ENCODE measurements at places on chromosomes 11 and 22.
A peak's percentile ranks its signal among the peaks of the same experiment; 100 is the strongest.

- DNase-seq, result peak; percentile 60
Measured at GRCh38 chr22:45435544-45436139, 22.1 kb downstream of the RIBC2 start.

DNA sequence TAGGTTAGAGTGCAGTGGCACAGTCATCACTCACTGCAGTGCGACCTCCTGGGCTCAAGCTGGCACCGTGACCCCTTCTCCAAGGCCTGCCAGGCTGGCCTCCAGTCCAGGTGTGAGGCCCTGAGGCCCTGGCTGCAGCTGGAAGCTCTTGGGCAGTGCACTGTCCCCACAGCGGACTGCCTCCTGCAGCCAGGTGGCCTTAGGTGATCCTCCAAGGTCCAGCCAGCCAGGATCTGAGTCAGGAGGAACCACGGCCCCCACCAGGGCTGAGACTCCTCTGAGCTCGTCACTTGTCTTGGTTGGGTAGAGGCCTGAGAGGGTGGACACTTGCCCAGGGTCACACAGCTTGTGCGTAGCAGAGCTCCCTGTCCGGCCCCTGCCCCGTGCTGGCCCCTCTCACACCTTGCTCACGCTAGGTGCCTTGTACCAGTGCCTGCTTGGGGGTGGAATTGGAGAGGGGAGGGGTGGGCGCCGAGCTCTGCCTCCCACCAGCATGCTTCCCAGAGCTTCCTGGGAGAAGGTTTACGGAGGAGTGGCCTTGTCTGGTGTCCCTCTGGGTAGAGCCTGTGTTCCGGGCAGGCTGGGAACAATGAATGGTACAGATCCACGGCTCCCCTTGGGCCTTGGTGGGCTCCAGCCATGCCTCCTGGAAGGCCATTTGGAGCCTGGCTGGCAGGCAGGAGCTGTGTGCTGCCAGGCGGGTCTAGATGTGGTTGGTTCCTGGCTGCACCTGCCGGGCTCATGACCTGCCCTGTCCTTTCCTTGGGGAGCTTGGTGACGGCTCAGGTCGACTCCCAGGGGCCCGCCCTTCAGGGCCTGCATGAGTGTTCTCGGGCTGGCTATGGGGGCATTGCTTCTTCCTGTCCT, 20.6 kb downstream of the KCNQ1 start:
- no peak for DNase-seq

DNA sequence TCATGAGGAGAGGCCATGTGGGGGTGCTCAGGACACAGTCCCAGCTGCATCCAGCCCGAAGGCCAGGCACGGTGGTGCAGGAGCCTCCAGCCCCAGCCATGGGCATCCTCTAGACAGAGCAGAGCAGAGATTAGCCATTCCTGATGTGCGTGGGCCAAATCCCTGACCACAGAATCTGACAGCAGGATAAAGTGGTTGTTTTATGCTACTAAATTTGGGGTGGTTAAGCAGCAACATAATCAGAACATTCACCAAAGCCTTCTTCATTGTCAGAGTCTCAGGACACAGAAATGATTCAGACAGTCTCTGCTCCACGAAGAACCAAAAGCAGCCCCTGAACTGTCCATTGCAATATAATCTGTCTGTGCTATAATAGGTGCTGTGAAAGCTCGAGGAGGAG, 19.7 kb downstream of the RASD2 start:
- no peak for DNase-seq

DNA sequence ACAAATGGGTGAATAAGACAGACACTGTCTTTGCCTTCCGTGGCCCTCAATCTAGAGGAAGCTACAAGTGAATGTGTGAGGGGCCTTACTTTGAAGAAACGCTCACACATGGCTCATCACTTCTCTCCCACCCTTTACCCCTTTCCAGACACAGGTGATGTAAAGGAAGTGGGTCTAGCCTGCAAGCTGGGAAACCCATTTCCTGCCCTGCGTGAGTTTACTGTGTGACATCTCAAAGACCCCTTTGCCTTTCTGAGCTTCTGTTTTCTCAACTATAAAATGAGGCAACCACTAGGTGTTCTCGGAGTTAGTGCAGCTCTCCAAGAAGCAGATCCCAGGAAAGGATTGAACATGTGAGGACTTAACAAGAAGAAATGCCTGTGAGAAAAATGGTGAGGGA, 43.1 kb upstream of the LMO2 start:
- no peak for DNase-seq

GRCh38 chr22:19477321-19478044, 1.5 kb downstream of the UFD1 start:
- no peak for DNase-seq

- no peak for DNase-seq
Measured at GRCh38 chr22:20151276-20151588, 377 bp upstream of the CCDC188 start.

- no peak for DNase-seq
Measured at GRCh38 chr22:23909296-23909898, 15.2 kb downstream of the MIF start.

GRCh38 chr11:16924826-16925560, 89.2 kb downstream of the PLEKHA7 start:
- DNase-seq, result peak; percentile 78

- DNase-seq, result no peak
Measured at GRCh38 chr11:91608677-91609076, 615.9 kb upstream of the FAT3 start.

- DNase-seq, result no peak
Measured at GRCh38 chr22:20053407-20054033, 26.5 kb upstream of the DGCR8 start.

- DNase-seq, result no peak
Measured at GRCh38 chr11:122248939-122249338, 132.9 kb upstream of the BLID start.

DNA sequence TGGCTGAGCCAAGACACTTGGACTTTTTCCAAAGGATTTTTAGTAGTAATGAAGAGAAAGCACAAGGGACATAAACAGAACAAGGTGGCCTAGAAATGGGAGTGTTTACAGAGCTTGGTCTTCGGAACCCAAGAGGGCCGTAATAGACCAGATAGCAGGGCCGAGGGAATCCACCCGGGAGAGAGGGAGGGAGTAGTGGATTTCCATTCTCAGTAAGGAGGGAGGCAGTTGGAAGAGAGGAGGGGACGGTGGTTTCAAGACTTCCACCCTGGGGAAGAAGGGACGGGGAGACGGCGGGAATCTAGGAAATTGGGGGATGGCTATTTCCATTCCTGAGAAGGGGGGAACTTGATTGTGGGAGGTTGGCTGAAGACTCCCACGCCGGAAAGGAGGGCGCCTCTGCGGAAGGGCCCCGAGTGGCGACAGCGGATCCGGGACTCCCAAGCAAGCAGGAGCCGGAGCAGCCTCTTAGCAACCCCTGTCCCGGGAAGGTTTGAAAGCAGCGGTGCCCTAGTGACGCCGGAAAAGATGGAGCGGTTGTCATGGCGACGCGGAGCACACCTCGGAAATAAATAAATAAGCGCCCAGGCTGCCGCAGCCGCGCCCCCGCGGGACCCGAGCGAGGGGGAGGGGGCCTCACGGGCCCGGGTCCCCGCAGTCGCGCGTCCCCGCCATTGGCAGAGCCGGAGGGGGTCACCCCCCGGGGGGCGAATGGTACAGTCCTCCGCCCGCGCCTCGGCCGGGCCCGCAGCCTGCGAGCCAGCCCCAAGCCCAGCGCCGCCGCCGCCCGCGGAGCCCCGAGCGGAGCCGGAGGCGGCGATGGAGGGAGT, 31.6 kb downstream of the EIF3F start:
- no peak for DNase-seq

GRCh38 chr11:127259102-127259501, 258.5 kb upstream of the KIRREL3 start:
- DNase-seq, result no peak

- DNase-seq, result no peak
Measured at GRCh38 chr11:117328375-117329010, 839 bp downstream of the CEP164 start.

GRCh38 chr11:70630816-70631623, 232.7 kb downstream of the CTTN start:
- no peak for DNase-seq

DNA sequence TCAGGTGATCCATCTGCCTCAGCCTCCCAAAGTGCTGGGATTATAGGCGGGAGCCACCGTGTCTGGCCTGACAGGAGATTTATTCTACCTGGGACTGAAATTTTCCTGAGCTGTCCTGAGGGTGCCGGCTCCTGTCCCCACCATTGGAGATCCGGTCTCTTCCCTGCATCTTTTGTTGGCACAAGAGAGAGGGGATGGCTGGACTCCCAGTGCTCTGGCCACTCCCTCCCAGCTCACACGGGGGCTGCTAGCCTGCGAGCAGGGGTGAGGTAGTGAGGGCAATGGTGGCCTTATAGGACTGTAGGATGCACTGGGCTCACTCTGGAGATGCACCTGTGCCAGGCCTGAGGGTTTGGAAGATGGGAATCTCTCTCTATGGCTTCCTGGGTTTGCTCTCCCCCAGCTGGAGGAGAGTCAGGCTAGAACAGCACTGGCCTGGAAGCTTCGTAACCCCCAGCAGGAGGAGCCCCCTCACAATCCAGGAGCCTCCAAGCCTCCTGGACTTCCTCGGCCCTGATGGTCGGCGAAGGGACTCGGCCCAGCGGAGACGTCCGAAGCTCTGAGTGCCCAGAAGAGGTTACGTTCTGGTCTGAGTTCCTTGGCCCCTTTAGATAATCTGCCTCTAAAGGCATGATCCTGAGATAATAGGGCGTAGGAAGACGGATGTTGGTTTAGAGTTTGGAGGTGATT, 106.4 kb downstream of the NECTIN1 start:
- DNase-seq, result no peak

- no peak for DNase-seq
Measured at GRCh38 chr22:40758390-40758789, 60.8 kb downstream of the SLC25A17 start.

DNA sequence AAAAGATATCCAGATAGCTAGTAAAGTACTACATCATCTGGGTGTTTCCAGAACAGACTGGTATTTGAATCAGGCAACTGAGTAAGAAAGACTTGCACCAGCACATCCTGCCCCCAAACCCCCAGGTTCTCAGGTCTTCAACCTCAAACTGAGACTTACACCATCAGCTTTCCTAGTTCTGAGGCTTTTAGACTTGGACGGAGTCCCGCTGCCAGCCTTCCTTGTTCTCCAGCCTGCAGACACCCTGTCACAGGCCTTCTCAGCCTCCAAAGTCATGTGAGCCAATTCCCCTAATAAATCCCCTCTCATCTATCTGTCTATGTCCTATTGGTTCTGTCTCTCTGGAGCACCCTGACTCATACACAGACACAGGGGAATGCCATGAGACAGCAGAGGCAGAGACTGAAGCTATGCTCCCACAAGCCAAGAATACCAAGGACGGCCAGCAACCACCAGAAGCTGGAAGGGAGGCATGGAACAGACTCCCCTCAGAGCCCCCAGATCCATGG, 10.9 kb downstream of the SMCO4 start:
- no peak for DNase-seq

- DNase-seq, result no peak
Measured at GRCh38 chr22:17817511-17818065, 43.3 kb upstream of the BID start.

DNA sequence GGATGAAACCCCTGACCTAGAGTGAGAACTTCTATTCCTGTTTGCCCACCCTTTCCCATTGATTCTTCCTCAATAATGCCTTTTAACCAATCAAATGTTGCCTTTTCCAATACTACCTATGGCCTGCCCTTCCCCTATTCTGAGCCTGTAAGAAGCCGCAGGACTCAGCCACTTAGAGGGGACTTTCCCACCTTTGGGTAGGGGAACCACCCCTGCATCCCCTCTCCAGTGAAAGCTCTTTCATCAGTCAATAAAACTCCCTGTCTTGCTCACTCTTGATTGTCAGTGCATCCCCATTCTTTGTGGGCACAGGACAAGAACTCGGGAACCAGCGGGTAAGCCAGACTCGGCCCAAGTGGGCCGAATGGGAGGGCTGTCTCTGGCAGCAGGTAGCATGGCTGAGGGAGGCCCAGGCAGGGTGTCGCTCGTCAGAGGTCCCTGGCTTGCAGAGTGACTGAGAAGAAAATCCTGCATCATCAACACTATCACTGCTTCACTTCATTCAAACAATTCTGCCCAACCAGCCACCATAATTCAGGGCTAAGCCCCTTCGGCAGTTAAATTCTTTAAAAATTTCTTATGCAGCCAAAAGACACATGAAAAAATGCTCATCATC, 30.4 kb downstream of the LDHAL6A start:
- no peak for DNase-seq

DNA sequence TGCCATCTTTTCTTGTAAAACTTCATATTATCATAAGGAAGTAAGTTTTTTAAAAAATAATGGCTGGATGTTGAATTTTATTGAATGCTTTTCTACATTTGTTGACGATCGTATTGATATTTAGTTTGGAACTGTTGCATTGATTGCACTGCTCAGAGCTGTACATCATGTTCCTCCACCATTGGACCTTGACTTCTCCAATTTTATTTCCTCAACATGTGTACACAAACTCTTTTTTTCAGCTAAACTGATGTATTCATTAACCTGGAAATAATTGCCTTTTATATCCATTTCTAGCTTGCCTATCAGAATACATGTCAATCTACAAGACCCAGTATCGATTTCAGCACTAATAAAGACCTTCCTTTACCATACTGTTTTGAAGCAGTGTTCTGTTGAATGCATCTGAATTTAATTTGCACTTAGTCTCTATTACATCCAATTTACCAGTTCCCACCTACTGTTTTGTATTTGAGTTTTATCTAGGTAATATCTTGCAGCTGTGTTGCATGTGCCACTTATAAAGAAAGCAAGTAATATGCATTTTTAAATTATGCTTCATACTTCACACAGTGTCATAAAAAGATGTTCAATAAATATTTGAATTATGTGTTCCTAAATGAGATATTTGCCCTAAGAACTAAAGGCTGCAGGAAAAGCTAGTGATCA, 5.5 kb downstream of the CEP57 start:
- no peak for DNase-seq

- no peak for DNase-seq
Measured at GRCh38 chr11:124842305-124842704, 22.9 kb upstream of the ROBO3 start.

DNA sequence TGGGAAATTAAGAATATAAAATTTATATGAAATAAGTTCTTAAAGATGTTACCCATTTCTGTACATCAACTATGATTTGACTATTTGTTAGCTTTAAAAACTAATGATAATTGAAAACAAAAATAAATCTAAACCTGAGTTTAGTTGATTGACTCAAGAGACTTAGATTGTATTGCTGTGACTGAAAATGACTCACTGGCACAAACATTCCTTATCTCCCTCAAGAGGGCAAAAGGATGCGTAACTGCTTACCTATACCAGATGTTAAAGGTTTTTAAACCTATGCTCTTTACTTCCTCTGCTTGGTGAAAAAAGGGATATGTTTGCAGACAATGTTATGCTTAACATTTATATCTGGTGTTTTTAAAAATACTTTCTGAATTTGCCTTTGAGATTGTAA, 30.3 kb downstream of the ATM start:
- no peak for DNase-seq

DNA sequence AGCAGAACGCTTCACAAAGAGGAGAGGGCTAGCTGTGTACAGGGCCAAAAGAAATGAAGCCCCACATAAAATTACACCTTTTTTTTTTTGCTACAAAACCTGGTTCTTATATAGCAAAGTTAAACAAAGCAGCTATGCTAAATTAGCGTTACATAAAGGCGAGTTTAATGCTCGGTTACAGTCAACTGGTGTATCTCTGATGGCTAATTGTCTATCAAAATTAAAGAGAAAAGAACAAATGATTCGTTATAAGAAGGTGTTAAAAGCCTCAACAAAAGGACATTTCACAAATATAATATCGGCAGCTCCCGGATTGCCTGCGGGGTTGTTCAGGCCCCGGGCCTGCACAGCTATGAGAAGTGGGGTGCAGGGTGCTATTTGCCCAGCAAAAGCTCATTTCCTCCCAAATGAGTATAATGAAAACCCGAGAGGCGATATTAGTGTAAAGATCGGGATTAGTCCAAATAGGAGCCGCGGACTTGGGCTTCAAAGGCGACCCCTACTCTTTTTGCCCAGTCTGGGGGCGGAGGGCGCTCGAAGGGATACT, 13.3 kb upstream of the PAX6 start:
- no peak for DNase-seq

Measured in HCT116 (cell line).